ENCODE measurements at places on chromosomes 2 and 18. TPM values are rescaled to one million over a fixed set of nuclear protein-coding genes. Genes with fewer than 3 reads are reported as not detected.

Gene STON1
- total RNA-seq = 3.7 TPM

Gene SIX3
- not detected for total RNA-seq

Gene CNOT9
- total RNA-seq = 68.3 TPM

Gene ADRA2B
- not detected for total RNA-seq

Gene ORC2
- 12.0 TPM for total RNA-seq

Gene PIGN
- total RNA-seq = 32.9 TPM

Gene COL3A1
- total RNA-seq = 0.53 TPM

Gene CHRNG
- not detected for total RNA-seq

Measured in SK-MEL-5 (cell line).